ENCODE measurements at places on chromosomes 5 and 9. TPM values are rescaled to one million over a fixed set of nuclear protein-coding genes. Genes with fewer than 3 reads are reported as not detected.

The SH2D3C gene
- total RNA-seq, result not detected

The TOR2A gene
- 10.0 TPM for total RNA-seq

The GMCL2 gene
- not detected for total RNA-seq

The CDK5RAP2 gene
- total RNA-seq, result 32.1 TPM

The THBS4 gene
- 0.58 TPM for total RNA-seq

The CD14 gene
- 1.0 TPM for total RNA-seq

The SGCD gene
- total RNA-seq, result 6.7 TPM

The OGN gene
- total RNA-seq, result not detected

The GNA14 gene
- total RNA-seq, result not detected

The PCDHA6 gene
- total RNA-seq, result not detected

The TAS2R1 gene
- total RNA-seq, result not detected

The PCDHB14 gene
- 2.9 TPM for total RNA-seq

The ZNF883 gene
- total RNA-seq, result 4.0 TPM

The OTP gene
- total RNA-seq, result not detected

The SPINK13 gene
- total RNA-seq, result not detected

The DAB2IP gene
- total RNA-seq, result 28.2 TPM

The RAI14 gene
- 266 TPM for total RNA-seq

The CDH18 gene
- not detected for total RNA-seq

The GARIN3 gene
- not detected for total RNA-seq

The CEL gene
- 0.70 TPM for total RNA-seq

The IRF1 gene
- total RNA-seq, result 16.4 TPM

The CCDC192 gene
- not detected for total RNA-seq

The CER1 gene
- not detected for total RNA-seq

The FCN2 gene
- not detected for total RNA-seq

The TMEFF1 gene
- total RNA-seq, result 1.5 TPM

The F2RL1 gene
- total RNA-seq, result 6.4 TPM

The MZB1 gene
- not detected for total RNA-seq

The ANAPC2 gene
- 42.4 TPM for total RNA-seq

Data from HFFc6 (cell line).